Activated CD8-positive, alpha-beta memory T cell treated with anti-CD3 and anti-CD28 coated beads for 4 hours (primary cell): ENCODE measurements at places on chromosomes 13 and 19.

DNA sequence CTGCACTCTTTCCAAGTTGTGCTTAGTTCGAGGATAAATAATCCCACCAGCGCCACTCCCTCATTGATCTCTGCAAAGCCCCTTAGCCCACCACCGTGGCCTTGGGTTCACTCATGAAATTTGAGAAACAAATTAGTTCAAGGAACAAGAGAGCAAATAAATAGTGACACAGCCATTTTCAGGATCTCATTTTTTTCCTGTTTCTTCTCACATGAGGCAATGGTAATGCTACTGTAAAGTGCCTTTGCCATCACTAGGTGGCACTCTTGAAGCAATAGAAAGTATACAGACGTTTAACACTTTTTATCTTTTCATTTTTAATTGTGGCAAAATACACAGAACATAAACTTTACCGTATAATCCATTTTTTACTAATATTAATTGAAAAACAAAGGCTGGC is 76.8 kb upstream of the ZNF835 start:
- no peak for DNase-seq

GRCh38 chr19:40960062-40960685 is 30.9 kb upstream of the CYP2B6 start:
- DNase-seq, result no peak

- DNase-seq, result no peak
These were observed 81.5 kb upstream of the FAM216B start for GRCh38 chr13:42699912-42700311.

DNA sequence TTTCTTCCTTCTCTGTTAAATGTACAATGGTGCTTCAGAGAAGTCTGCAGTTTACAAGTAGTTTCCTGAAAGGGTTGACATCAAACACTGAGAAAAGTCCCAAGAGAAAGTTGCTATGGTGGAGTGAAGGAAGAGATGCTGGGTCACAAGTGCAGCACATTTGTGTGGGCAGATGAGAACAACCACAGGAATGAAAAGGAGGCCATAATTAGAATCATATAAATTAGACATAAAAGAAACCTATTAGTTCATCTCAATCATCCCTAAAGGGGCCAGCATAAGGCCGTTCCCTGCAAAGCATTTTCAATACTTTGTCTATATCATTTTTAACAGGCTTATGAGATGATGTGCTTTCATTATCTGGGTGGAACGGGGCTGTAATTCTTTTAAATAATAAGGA is 359.2 kb downstream of the IRS2 start:
- no peak for DNase-seq

- no peak for DNase-seq
These were observed 61.8 kb upstream of the RANBP3 start for GRCh38 chr19:6039566-6040225.
